WERI-Rb-1 (cell line): ENCODE measurements at places on chromosomes 2 and 18.

DNA sequence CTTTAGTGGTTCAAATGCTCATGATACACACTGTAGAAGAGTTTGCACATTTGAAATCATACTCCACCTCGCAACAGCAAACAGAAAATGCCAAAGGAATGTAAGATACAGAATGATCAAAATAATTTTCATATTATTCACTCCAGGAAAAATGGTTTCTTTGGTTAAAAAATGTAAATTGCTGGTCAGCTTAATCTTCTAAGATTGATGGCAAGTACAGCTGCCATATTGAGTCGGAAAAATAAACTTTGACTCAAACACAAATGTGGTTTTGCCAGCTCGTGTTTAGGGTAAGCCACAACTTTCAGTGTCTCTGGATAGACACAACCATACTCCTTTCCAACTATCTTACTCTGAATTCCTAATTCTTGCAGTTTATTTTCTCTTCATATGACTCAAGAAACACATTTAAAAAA, 154.9 kb upstream of the SMIM21 start:
- DNase-seq, result no peak

- no peak for DNase-seq
Observed at GRCh38 chr2:42832289-42832634, 39.9 kb upstream of the HAAO start.

- DNase-seq, result no peak
Observed at GRCh38 chr2:9914384-9915065, 37.0 kb upstream of the GRHL1 start.

DNA sequence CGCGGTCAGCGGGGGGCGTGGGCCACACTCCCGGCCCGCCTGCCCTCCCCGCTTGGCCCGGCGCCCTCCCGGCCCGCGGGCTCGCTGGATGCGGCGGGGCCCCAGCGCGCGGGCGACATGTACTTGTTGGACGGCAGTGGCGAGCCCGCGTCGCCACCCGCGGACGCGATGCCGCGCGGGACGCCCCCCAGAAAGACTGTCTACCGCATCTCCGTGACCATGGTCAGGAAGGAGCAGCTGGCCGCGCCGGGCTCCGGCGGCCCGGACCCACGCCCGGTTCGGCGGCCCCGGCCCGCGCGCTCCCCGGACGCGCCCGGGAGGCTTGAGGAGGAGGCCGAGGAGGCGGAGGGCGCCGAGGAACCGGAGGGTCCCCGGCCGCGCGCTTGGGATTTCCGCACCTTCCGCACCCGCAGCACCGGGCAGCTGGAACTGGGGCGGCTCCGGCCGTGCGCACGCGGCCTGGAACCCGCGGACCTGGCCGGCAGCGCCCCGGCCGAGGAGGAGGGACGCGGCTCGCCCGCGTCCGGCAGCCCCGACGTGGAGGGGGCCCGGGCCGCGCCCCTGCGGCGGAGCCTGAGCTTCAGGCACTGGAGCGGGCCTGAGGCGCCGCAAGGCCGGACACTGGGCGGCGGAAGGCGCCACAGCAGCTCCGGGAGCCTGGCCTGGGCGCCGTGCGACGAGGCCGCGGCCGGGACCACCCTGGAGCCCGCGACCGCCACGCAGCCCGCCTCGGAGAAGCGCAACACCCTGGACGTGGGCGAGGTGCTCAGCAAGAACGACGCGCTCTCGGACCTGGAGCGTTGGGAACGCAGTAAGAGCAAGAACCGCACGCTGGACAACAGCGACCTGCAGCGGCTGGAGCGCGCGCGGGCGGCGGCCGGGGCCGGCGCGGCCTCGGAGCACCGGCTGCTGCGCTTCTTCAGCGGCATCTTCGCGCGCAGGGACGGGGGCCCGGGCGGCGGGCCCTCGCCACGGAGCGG, 176.4 kb downstream of the AGAP1 start:
- DNase-seq, result peak; percentile 67

GRCh38 chr2:176658708-176659107, 389.5 kb downstream of the MTX2 start:
- DNase-seq, result no peak

GRCh38 chr2:3435445-3435844, 56.0 kb downstream of the TRAPPC12 start:
- DNase-seq, result no peak

DNA sequence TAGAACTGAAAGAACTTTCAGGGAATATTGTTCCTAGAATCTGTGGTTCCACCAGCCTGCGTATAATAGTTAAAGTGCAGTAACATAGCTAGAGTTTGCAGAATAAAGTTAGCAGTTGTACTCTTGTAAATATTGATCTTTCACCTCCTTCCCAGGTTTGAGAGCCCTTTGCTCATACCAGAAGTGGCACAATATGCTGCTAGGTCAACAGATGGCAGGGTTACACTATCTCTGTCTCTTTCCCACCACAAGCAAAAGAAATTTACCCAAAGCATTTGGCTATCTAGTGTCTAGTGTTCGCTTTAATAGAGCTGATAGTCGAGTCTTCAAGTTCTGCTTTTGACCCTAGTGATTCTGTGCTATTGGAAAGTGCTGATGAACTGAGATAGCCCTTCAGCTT, 119.0 kb upstream of the KLHL14 start:
- DNase-seq, result no peak

- DNase-seq, result no peak
Observed at GRCh38 chr18:48093104-48093503, 162.6 kb upstream of the SMAD2 start.

GRCh38 chr2:54636415-54637139, 86.9 kb upstream of the EML6 start:
- DNase-seq, result no peak

- no peak for DNase-seq
Observed at GRCh38 chr18:47265197-47265596, 13.7 kb upstream of the SKOR2 start.

GRCh38 chr2:98281607-98282006, 64.6 kb upstream of the CNGA3 start:
- no peak for DNase-seq

GRCh38 chr18:52715991-52716390, 376.0 kb downstream of the DCC start:
- no peak for DNase-seq

GRCh38 chr18:36518839-36519238, 221.3 kb downstream of the FHOD3 start:
- no peak for DNase-seq

- DNase-seq, result no peak
Observed at GRCh38 chr2:96498021-96498431, 7.1 kb downstream of the NEURL3 start.

GRCh38 chr2:188032306-188032705, 259.4 kb upstream of the GULP1 start:
- no peak for DNase-seq

- DNase-seq, result no peak
Observed at GRCh38 chr2:30310371-30310770, 79.0 kb downstream of the LBH start.

DNA sequence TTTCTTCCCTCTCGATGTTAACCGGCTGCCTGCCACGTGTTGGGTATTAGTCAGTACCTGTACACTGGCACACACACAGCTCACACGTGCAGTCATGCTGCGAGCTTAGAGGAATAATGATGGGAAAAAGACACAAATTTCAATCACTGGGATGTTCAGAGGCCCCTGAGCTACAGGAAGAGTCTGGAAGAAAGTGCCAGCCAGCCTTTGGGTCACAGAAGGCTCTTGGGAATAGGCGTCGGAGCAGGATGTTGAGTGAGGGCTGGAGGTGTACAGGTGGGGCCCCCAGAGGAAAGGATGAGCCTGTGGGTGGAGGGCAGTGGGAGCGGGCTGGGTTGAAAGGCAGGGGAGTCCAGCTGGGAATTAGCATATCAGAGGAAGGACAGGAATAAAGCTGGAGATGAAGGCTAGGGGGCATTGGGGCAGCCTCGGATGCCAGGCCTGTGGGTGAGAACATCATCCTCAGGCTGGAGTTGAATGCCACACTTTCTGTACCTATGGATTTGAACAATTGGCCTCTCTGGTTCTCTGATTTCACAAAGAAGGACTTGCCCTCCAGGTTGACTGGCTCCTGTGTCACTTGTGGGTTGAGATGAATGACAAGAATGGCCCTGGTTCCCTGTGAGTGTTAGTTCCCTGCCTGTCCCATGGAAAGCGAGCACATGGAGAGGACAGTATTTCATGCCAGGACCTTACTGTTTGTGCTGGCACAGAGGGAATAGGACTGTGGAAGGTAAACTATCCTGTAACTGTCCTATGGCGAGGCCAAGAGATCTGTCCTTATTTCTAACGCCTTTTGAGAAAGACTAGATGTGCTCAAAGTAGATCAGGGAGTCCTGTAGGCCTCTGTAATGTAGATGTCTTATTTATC, 40.6 kb downstream of the GREB1 start:
- DNase-seq, result no peak

DNA sequence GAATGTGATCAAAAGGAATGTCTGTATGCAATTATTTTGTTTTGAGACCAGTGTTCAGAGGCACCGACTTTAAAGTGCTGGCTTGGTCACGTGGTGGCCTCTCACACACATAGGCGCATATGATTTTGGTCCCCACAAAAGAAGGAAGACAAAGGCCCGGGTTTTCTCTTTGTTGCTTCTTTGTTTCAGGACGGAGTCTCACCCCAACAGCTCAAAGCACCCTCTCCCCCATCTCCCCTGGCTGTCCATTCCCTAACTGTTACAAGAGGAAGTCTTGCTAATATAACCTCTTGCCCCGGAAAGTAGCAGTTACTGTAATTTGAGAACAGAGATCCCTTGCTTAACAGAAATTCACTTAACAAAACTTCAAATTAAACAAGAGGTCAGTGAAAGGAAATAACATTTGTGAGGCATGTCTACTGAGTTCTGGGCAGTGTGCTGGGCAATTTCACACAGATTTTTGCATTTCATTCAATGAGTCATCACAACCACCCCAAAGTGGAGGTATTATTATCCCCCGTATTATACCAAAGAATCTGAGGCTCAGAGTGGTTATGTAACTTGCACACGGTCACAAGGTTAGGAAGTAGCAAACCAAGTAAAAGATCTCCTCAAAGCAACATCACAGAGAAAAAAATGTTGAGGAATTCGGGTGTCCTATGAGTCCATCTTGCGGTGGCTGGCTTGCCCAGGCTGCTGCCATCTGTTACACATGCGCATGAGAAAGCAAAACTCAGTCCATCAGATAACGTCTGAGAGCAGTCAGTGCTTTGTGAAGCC, 75.8 kb downstream of the SDC1 start:
- no peak for DNase-seq

GRCh38 chr2:160258492-160258805, 58.4 kb upstream of the ITGB6 start:
- no peak for DNase-seq

GRCh38 chr2:216559625-216560156, 61.0 kb downstream of the RPL37A start:
- no peak for DNase-seq

- no peak for DNase-seq
Observed at GRCh38 chr18:65623676-65624075, 127.1 kb upstream of the CDH7 start.

GRCh38 chr2:187546762-187547333, 7.4 kb downstream of the TFPI start:
- DNase-seq, result no peak
